ENCODE measurements at places on chromosomes 3 and 15.

DNA sequence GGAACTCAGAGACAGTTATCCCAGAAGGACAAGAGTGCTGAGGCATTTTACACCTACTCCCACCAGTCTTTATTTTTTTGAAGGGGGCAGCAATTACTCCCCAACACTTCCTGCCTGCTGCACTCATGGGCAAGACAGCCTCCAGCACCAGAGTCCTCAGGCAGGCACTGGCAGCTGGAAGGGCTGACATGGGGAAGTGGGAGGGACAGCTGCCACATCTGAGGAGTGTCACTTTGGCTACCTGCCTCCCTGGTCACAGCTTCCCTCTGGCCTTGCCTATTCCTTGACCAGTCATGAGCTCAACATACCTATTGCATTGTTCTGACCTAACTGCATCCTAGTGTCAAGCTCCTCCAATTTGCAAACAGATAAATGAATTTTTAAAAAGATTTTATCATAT, 10.2 kb upstream of the LACTB start:
- no peak for DNase-seq

- no peak for DNase-seq
Measured at GRCh38 chr15:90570643-90571042, 40.9 kb downstream of the CRTC3 start.

DNA sequence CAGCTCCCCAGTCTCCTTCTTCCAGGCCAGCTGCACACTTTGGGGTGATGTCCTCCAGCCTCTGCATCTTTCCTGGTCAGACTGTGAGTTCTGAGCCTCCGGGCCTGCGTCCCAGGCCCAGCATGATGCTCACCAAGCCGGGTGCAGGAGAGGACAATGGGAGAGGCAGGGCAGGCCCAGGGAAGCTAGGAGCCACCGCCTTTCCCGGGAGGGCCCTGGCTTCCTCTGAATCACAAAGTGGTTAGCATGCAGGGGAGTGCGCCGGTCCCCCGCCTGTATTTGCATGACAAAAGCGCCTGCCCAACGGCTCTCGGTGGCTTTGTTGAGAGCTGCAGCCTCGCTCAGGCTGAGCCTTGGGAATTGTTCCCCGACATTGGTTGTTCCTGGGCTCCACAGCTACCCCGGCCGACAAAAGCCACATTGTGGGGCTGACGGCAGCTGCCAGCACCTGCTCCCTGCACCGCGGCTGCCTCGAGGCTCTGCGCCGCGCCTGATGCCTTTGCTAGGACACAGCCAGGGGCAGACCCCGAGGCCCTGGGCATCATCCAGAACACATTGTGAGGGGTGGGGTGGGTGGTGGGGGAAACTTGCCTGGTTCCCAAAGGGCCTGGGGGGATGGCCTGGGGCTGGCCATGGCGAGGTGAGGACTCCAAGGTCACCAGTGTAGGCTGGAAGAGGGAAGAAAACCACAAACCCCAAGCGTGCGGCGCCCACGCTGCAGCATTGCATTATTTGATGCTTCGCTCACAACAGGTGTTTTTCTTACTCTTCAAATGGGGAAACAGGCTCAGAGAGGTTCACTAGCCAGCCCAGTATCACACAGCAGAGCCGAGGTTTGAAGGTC, 20.0 kb upstream of the KLF13 start:
- DNase-seq, result no peak

DNA sequence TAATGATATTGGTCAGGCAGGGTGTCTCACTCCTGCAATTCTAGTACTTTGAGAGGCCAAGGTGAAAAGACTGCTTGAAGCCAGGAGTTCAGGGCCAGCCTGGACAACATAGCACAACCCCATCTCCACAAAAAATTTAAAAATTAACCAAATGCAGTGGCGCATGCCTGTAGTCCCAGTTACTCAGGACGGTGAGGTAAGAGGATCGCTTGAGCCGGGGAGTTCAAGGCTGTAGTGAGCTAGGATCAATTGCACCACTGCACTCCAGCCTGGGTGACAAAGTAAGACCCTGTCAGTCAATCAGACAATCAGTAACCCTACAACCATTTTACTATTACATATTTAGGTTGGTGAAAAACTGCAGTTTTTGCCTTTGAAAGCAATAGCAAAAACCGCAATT, 43.0 kb downstream of the RBM15B start:
- no peak for DNase-seq

DNA sequence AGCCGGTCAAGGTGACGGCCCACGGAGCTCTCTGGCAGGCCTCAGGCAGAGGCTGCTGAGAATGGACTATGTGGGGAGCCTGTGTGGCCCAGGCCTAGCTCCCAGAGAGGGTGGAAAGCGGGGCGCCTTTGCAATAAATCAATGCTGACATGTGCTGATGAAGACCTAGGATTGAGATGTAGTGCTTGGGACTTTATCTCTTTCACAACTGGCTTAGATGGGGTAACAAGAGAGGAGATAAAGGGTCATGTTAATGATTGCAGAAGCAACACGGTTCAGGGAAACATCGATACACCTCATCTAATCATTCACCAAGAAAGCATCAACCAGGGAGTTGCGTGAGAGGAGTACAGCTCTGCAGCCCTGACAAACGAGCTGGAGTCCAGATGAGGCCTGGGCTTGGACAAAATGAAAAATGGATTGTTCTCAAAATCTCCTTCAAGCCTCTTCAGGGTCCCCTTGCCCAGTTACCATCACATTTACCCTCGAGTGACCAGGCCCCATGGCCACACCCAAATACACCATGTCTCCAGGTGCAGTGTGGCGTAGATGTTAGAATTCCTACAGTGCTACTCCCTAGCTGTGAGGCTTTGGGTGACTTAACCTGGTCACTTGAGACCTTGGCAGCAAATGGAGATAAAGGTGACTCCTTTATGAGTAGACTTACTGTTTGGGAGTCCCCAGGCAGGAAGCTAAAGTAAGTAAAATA, 146.4 kb upstream of the LIPC start:
- DNase-seq, result no peak

GRCh38 chr3:45906681-45907407, 20.5 kb downstream of the CCR9 start:
- peak; percentile 81 for DNase-seq

DNA sequence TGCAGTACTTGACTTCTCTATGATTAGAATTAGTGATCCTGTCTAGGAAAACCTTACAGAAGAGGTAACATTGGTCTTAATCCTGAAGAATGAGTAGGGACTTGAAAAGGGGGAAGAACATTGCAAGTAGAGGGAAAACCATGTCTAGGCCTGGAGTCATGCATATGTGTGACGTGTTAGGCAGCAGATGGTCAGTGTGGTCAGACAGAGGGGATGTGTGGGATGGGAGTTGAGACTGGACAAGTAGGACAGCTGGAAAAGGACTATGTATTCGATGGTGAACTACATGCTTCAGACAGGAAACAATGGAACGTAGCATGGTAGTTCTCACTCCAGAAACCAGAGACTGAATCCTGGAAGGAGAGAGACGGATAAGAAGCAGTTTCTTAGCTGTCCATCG, 235.6 kb upstream of the LRTM1 start:
- no peak for DNase-seq

Data from EH (cell line).